ENCODE measurements at places on chromosomes 16 and 17. TPM values are rescaled to one million over a fixed set of nuclear protein-coding genes. Genes with fewer than 3 reads are reported as not detected.

Gene CFAP97D1
- 0.03 TPM for polyA plus RNA-seq

Gene OTOP3
- polyA plus RNA-seq, result not detected

Gene HSD17B2
- 3.2 TPM for polyA plus RNA-seq

Gene BAIAP3
- polyA plus RNA-seq, result 0.11 TPM

GRCh38 chr17:58829172-58829637, 73.6 kb downstream of the PPM1E start:
- DNase-seq, result no peak

DNA sequence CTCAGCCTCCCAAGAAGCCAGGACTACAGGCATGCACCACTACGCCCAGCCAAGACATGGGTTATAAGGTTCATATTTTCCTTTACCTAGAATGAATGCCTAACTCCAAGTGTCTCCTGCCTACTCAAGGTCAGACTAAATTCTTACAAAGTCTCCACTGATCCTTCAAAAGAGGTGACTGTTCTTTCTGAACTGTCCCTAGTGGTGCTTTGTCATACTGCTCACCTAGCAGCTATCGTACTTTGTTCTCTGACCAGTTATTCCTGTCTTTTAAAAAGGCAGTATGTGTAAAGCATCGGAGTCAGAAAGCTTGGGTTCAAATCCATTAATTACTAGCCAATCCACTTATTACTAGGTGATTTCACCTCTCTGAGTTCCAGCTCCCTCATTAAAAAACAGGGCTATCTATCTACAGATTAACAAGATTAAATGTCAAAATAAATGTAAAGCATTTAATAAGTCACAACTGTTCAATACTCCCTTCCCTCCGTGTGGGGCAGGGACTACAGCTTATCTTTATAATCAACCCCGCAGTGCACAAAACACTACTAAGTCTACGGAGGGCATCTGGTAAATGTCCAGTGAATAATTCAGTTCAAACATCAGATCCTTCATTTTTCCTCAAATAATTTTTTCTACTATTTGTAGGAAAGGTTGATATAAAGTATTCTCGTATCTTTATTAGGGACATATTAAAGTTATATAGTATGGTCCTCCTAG, 20.0 kb upstream of the ITGA2B start:
- DNase-seq, result no peak

DNA sequence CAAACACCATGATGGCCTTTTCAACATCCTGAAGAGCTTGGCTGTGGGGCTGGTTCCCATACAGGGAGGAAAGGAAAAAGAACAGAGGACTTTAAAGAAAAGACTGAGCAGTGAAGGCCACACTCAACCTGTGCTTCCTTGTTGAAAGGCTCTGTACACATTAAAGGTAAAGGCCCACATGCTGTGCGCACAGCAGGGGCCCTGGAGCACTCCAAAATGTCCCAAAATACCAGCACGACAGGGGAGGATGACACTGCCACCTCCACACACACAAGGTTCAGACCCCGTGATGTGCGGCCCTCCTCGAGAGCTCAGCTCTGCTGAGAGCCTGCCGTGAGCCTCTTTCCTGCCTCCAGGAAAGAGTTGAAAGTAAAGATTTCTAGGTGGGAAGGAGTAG, 36.5 kb downstream of the FANCA start:
- no peak for DNase-seq

GRCh38 chr16:56691885-56692284, 9.6 kb downstream of the MT1X start:
- DNase-seq, result peak; percentile 98

Gene CNGB1
- polyA plus RNA-seq, result 0.18 TPM

Gene PABPN1L
- polyA plus RNA-seq, result not detected

DNA sequence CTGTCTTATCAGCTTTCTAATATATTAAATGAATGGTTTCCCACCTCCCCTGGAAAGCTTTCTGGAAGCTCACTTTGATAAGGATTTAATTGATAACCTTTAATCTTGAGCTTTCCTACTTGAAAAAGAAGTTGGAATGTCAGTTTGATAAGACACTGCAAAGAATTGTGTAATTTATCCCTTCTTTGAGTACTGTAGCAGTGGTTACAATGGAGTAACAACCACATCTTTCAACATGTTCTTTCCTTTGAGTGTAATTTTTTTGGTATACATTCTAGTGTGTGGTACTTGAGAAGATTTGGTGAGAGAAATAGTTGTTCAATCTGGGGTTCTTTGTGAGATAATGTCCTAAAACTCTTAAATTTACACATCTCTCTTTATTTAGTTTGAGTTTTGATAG, 43.4 kb downstream of the CPD start:
- DNase-seq, result no peak

DNA sequence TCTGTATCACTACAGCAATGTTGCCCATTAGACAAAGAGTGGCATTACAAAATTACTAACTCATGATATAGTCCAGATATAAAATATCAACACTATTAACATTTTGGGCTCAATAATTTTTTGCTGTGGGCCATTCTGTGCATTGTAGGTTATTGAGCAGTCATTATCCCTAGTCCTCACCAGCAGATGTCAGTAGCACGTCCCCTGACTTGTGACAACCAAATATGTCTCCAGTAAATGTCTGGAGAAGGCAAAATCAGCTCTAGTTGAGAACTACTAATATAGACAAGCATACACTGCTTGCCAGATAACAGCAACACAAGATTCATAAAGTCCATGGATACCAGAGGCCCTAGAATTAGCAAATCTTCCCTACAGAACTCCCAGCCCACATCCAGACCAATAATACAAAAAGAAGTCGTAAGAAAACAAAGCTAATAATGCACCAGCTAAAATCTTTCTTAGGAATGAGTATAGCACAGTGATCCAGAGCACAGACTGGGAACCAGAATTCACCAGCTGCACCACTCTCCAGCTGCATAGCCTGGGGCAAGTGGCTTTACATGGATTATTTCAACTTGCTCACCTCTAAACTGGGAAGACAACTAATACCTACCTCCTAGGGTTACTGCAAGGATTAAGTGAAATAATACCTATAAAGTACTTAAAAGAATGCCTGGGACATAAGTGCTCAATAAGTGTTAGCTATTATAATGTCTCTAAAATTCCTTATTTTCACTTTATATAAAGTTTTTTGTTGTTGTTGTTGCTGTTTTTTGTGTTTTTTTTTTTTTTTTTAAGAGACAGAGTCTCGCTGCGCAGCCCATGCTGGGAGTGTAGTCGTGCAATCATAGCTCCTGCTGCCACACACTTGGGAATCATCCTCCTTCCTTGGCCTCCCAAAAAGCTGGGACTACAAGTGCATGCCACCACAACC, 23.7 kb downstream of the HELZ start:
- DNase-seq, result peak; percentile 44

DNA sequence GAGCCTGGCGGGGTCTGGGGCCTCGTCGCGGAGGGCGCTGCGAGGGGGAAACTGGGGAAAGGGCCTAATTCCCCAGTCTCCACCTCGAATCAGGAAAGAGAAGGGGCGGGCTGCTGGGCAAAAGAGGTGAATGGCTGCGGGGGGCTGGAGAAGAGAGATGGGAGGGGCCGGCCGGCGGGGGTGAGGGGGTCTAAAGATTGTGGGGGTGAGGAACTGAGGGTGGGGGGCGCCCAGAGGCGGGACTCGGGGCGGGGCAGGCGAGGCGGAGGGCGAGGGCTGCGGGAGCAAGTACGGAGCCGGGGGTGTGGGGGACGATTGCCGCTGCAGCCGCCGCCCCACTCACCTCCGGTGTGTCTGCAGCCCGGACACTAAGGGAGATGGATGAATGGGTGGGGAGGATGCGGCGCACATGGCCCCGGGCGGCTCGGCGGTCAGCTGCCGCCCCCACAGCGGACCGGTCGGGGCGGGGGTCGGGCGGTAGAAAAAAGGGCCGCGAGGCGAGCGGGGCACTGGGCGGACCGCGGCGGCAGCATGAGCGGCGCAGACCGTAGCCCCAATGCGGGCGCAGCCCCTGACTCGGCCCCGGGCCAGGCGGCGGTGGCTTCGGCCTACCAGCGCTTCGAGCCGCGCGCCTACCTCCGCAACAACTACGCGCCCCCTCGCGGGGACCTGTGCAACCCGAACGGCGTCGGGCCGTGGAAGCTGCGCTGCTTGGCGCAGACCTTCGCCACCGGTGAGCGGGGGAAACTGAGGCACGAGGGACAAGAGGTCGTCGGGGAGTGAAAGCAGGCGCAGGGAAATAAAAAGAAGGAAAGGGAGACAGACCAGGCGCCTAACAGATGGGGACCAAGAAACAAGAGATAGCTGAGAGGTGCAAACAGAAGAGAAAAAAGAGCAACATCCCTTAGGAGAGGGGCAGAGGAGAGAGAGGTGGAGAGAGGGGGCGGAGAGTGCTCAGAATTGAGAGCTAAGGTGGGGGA, at the start of gene PNMT:
PNMT (plus strand) TSS at position 509 of the 980 bp plus-strand sequence; CDS start at position 532, 23 bp downstream.
- DNase-seq, result peak; percentile 19

Gene MRM1
- polyA plus RNA-seq, result 8.7 TPM

- no peak for DNase-seq
Observed at GRCh38 chr17:74736513-74737298, at the start of gene RAB37. RAB37 (plus strand) TSS chr17:74737256; CDS start chr17:74737273, 17 bp downstream.

Gene CHD9NB
- 2.4 TPM for polyA plus RNA-seq

Gene AGRP
- polyA plus RNA-seq, result not detected

Gene FOXF1
- polyA plus RNA-seq, result not detected

DNA sequence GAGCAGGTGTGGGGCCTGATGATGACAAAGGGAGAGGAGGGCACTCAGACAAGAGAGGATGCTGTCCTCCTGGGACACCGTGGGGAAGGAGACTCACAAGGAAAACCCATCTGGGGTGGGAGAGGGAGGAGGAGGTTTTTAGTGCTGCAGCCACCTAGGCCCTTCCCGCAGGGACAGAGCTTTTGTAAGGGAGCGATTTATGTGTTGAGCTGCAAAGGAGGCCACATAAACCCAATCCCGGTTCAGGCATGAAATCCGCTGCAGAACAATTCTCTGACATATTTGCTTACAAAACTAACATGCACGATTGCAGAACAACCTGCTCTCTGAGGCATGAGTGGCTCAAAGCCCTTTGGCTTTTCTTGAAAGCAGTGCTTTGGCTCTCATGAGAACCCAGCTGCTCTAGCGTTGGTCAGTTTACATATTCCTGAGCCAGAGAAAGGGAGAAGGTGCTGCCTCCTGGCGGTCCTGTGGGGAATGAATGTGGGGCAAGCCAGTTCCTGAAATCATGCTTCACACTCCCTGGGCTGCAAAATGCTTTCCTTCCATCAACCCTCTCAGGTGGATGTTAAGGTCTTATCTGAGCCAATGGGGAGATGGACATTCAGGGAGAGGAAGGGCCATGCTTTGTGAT, 122.4 kb upstream of the NLRP1 start:
- peak; percentile 26 for DNase-seq

- no peak for DNase-seq
Observed at GRCh38 chr16:52265446-52265861, 281.5 kb downstream of the TOX3 start.

Gene CBFA2T3
- polyA plus RNA-seq, result 0.09 TPM

GRCh38 chr17:38560503-38561318, 45.0 kb downstream of the SRCIN1 start:
- peak; percentile 14 for DNase-seq

- DNase-seq, result no peak
Observed at GRCh38 chr17:72394531-72394930, 273.7 kb downstream of the SOX9 start.

Gene SLC13A2
- polyA plus RNA-seq, result not detected

DNA sequence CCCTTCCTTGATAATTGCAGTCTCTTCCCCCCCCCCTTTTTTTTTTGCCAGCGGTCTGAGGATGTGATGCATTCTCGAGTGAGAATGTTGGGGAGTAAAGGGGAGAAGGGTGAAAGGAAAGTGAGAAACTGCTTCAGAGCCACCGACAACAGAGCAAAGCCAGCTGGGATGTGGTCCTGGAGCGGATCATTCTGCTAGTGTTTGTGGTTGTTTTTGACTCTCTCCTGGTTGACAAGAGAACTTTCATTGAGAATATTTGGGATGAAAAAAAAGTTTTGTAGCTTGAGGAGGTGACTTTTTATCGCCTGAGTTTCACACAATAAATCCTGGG, 1.3 kb downstream of the NF1 start:
- DNase-seq, result no peak

- DNase-seq, result no peak
Observed at GRCh38 chr16:27433636-27434035, 31.7 kb downstream of the IL21R start.

Gene KRT37
- not detected for polyA plus RNA-seq

Data from mammary epithelial cell (primary cell).